ENCODE measurements at places on chromosomes 16 and 17. TPM values are rescaled to one million over a fixed set of nuclear protein-coding genes. Genes with fewer than 3 reads are reported as not detected.

The HIGD1B gene
- not detected for total RNA-seq

The SEPTIN12 gene
- total RNA-seq, result 0.78 TPM

The CHST6 gene
- 7.7 TPM for total RNA-seq

The EPN3 gene
- 9.1 TPM for total RNA-seq

GRCh38 chr17:70276906-70277305, 107.6 kb downstream of the KCNJ2 start:
- DNase-seq, result no peak

GRCh38 chr17:1870592-1870991, 40.8 kb downstream of the RPA1 start:
- DNase-seq, result no peak

DNA sequence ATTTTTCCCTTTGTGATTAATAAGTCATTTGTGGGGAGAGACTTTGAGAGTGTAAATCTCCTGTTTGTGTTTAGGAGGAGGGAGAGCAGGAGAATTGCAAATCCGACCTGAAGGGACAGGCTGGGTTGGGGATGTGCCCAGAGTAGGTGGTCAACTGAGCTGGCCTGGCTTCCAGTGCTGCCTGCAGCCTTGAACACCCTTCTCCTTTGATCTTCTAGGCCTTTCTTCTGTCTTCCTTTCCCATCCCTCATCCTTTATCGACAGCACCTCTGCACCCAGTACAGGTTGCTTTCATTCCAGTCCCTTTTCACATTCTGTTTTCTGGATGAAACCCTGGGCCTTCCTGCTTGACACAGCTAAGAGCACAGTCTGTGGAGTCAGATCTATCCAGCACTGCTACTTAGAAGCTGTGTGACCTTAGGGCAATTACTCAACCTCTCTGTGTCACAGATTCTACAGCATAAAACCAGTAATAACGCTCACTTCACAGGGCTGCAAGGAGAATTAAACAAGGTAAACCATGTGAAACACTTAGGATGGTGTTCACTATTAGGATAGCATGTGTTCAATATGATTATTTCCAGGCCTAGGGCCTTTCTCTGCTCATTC, 1.0 kb upstream of the CSNK2A2 start:
- DNase-seq, result no peak

DNA sequence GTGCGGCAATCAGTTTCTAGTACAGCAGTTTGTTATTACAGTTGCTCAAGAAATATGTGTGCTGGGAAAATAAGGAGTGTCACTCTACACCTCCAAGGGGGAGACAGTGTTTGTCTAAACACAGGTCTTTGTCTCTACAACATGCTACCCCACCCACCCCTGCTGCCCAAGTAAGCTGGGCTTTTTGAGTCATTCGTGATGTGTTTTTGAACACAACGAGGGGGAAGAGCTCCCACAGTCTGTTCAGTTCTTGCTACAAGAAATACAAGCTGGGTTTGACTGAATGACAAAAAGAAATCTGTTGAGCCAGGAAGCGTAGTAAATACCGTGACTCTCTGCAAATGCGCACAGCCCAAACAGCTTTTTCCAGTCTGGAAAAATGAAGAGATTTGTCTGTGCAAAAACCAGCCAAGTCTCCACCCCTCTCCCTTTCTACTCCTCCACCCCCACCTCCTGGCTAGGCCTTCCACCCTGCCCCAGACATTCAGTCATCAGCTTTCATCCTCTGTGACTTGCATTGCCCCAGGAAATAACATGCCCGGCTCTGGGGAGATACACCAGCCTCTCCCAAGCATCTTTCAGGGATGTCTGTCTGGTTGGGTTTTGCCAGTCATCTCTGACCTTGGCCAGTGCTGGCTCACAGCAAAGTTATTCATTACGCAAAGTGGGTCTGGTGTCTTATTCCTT, 25.7 kb downstream of the CHD9 start:
- no peak for DNase-seq

GRCh38 chr16:51134269-51134812, 16.7 kb downstream of the SALL1 start:
- DNase-seq, result no peak

DNA sequence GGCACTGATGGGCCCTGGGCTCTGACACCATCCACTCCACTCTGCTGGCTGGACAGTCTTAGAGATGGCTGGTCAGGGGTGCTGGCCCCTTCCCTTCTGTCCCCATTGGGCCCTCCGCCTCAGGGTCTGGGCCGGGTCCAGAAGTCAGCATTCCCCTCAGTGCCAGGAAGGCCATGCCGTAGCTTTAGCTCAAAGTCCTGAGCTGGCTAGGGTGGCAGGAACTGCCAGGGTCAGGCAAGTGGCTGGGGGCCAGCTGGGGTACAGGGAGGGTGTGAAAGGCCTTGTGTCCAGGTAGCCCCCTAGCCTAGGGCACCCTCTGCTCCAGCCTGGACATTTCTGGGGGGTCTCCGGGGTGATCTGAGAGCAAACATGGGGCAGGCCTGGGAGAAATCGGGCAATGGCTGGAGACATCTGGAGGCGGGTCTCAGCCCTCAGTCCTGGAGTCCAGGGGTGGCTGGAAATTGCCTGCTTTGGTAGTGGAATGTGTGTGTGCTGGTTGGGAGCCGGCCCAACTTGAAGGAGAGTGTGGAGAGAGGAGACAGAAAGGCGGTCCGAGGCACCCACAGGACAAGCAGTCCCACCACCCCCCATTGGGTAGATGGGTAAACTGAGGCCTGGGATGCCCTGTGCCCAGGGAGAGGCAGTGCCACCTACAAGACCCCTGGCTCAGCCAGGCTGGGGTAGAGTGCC, 32.5 kb downstream of the TPSG1 start:
- DNase-seq, result no peak

DNA sequence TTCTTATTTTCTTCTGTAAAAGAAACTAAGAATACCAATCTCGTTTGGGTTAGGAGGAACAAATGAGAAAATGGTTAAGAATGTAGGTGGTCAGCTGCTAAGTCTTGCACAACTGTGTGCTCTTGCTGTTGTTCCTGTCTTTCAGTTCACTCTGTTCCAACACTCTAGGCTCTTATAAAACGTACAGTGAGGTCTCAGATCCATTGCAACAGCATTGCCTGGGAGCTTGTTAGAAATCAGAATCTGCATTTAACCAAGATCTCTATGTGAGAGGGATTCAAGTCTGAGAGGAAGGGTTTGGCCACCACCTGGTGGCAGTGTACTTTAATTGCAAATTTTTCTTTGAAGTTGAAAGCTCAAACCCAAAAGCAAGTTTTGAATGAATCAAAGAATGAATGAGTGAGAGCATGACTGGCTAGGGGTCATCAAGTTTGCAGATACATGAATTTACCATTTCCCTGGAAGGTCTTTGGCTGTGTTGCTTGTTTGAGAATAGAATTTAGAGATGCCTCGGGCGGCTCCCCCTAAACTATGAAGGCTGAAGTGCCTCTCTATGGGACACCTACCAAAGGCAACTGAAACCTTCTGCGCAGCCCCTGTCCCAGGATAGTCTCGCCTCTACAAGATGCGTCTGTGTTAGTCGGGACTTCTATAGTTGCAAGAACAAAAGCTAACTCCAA, 2.5 kb downstream of the ALOX15B start:
- DNase-seq, result no peak

DNA sequence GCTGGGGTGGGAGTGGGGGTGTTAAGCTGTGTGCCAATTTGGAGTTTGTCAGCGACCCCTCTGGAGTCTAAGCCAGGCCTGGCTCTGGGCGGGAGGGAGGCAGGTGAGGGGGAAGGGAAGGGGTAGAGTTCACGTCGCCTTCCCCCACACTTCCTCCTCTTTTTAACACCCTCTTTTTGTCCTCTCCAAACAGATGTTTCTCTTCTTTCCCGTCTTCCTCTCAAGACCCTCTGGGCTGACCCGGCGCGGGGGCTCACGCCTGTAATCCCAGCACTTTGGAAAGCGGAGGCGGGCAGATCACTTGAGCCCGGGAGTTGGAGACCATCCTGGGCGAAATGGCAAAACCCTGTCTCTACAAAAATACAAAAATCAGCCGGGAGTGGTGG, 3.3 kb downstream of the HOXB1 start:
- DNase-seq, result no peak

All from progenitor cell of endocrine pancreas (in vitro differentiated cells).